Amniotic epithelial cell (primary cell): ENCODE measurements at places on chromosomes 6 and 20.

DNA sequence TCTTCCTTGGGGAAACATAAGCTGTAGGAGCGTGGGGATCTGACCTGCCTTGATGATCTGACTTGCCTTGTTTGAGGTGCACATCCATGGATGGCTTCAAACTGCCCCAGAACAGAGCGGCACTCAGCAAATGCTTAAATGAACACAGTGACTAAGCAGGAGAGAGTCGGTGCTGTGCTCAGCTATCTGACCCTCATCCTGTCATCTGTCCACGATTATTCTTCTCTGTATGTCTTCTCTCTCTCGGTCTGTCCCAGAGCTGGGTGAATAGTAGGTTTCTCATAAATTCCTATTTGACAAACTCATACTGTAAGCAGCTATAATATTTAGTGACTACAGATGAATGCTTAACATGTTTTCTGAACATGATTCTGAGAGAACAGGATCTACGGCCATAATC lies 37.3 kb downstream of the TRAM2 start:
- DNase-seq: peak; percentile 57

DNA sequence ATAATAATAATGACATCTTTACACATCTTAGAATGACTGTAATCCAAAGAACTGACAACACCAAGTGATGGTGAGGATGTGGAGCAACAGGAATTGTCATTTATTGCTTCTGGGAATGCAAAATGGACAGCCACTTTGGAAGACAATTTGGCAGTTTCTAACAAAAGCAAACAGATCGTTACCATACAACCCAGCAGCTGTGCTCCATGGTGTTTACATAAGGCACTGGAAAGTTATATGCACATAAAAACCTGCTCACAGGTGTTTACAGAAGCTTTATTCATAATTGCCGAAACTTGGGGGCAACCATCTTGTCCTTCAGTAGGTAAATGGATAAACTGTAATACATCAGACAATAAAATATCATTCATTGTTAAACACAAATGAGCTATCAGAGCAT lies 18.3 kb upstream of the ASF1A start:
- no peak for DNase-seq

DNA sequence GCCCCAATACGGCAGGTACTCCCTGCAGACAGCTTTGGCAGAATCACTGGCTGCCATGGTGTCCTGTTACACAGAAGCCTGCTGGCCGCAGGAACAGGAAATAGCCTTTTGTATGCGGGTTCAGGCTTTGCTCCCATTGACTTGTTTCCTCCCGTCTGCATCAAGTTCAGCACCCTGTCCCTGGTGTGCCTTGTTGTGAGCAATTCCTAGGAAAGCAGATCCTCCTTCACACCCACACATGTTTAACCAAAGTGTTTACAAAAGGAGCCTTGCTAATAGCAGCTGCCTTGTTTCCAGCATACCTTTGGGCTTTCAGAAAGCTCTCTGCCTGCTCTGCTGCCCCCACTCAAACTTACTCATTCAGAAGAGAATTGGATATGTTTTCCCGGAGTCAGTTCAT lies 127.2 kb upstream of the SUPT3H start:
- peak; percentile 98 for DNase-seq

GRCh38 chr6:128463942-128464341 lies 56.5 kb downstream of the PTPRK start:
- DNase-seq: peak; percentile 76

GRCh38 chr6:150857945-150858308 lies 7.6 kb upstream of the MTHFD1L start:
- no peak for DNase-seq

DNA sequence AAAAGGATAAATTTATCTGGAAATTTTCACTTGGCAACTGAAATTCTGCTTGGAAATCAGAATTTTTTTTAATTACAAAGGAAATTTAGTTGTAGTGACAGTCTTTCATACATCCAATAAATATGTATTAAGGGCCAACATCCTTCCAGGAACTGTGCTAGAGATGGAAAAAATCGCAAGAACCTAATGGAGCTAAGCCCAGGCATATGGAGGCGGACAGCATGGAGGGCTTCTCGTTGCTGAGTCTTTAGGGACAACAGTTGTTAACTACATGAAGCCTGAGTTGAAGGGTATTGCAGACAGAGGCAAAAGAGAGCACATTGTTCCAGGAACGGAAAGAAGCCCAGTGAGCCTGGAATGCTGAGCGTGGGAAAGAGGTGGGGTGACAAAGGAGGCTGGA lies 208.9 kb downstream of the IBTK start:
- no peak for DNase-seq

DNA sequence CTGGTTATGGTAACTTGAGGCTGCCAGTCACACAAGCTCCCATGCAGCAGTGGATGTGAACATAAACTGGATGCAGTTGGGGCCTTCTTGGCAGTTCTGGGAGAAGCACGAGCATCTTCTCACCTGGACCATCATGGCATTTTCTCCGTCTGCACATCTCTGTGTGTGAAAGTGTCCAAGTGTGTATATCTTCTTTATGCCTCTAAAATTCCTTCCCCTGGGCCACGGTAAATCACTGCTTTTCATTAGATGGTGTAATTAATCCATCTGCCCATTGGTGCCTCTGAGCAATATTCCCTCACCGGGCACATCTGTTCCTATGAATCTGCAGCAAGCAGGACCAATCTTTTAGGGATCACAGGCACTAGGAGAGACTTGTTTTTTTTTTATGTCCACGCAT lies 138.0 kb downstream of the MAP3K7 start:
- DNase-seq: no peak
